ENCODE measurements at places on chromosomes 1 and 21.
A peak's percentile ranks its signal among the peaks of the same experiment; 100 is the strongest.

DNA sequence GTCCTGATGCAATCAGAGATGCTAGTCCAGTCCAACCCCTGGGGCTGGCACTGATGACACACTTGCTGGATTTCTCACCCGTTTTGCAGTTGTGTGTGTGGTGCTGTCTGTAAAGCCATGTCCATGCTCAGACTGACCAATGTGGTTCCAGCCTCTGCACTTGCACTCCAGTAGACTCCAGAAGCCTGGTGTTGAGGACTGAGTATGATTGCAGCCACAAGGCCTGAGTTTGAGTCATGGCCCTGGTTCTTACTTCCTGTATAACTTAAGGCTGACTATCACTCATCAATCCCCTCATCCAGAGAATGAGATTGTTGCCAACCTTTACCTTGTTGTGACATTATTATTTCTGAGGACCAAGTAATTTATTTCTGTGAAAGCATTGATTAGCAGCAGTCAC is 34.8 kb upstream of the IKBKE start:
- no peak for DNase-seq

- no peak for DNase-seq
Observed at GRCh38 chr1:155978325-155978972, at the start of gene ARHGEF2. Gene ARHGEF2 (minus strand): TSS chr1:155978547. CDS start chr1:155978427, 120 bp downstream.

GRCh38 chr1:174884038-174884437 is 115.7 kb upstream of the CACYBP start:
- DNase-seq = no peak

DNA sequence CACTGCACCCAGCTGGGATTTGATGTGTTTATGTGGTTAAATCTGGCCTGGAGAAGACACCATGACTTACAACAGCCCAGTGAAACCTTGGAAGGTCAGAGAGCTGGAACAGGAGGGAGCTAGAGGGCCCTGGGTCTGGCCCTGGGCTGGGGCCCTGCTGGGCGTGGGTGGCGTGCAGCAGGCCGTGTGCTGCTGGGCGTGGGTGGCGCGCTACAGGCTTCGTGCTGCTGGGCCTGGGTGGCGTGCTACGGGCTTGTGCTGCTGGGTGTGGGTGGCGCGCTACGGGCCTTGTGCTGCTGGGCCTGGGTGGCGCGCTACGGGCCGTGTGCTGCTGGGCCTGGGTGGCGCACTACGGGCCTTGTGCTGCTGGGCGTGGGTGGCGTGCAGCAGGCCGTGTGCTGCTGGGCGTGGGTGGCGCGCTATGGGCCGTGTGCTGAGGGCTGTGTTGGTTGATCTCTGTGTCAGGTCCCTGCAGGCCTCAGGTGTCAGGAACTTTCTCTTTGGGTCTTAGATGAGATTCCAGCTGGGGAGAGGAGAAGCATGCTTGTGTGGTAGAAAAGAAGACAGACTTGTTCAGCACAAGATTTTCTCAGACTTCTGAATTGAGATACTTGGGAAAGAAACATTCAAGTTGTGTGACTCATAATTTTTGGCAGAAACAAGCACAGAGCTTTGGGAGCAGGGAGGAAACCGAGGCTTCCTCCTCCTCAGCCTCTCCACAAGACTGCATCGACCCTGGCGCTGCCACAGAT is 66.0 kb downstream of the COL18A1 start:
- DNase-seq = peak; percentile 65

DNA sequence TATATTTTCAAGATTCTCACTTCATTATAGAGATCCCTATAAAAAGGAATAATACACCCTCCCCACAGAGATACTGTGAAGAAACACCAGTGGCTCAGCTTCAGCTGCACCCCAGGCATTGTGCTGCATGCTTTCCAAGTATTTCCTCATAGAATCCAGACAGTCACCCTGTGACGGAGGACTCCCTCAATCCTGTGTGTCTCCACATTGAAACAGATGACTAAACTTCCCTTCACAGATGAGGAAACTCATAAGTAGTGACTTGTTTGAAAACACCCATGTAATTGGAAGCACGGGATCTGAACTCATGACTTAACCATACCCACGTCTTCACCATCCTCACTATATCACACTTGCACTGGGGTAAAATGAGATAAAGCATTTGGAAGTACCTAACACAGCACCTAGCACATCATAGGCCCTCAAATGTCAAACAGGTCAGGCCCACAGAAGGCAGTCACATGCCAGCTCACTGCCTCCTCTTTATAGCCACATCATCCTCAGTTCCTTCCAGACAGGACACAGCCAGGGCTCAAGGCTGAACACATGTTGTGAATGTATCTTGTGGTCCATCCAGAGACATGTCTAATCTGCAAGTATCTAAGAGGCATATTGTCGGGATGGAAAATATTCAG is 55.2 kb downstream of the GPR161 start:
- DNase-seq = peak; percentile 71

GRCh38 chr1:114100148-114100547 is 53.5 kb downstream of the SYT6 start:
- no peak for DNase-seq

GRCh38 chr1:10232163-10232562 is 21.8 kb downstream of the KIF1B start:
- no peak for DNase-seq

DNA sequence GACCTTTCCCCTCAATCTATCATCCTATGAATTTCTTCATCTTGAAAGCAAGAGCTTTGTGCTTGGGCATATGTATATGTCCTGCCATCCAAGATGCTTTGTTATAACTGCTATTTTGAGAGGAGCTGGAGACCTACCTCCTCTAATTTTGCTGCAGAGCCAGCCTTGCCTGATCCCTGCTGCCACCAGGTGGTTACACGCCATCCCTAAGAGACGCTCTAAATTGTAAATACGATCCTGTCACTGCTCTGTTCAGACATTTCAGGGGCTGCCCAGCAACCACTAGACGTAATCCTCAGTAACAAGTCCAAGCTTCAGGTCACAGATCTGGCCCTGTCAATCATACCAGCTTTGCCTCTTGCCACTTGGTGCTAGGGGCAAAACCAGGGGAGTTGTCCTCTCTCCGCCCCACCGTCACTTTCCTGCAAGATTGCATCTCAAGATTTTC is 32.9 kb downstream of the GPA33 start:
- DNase-seq = no peak

GRCh38 chr1:47679301-47679791 is 241.5 kb downstream of the FOXD2 start:
- DNase-seq = no peak

DNA sequence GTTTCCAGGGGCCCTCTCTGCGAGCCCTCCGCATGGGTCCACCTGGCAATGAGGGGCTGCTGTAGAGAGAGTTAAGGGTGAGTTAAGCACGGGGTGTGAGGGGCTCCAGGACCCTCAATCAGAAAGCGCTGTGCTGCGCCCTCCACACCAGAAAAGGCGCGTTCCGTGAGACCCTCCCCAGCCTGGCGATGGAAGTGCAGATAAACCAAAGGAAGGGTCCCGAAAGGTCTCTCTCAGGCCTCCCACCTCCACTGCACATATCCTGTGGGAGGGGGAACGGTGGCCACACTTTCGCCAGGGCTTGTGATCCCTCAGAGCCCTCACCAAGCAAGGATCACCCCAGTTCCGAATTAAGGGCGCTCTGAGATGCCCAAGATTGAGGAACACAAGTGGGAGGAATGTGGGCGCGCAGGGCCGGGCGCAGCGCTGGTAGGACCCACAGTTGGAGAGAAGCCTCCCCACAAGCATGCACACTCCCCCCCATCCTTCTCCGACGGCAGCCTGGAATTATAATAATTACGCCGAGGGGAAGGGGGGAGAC is 1.1 kb downstream of the WNT3A start:
- no peak for DNase-seq

DNA sequence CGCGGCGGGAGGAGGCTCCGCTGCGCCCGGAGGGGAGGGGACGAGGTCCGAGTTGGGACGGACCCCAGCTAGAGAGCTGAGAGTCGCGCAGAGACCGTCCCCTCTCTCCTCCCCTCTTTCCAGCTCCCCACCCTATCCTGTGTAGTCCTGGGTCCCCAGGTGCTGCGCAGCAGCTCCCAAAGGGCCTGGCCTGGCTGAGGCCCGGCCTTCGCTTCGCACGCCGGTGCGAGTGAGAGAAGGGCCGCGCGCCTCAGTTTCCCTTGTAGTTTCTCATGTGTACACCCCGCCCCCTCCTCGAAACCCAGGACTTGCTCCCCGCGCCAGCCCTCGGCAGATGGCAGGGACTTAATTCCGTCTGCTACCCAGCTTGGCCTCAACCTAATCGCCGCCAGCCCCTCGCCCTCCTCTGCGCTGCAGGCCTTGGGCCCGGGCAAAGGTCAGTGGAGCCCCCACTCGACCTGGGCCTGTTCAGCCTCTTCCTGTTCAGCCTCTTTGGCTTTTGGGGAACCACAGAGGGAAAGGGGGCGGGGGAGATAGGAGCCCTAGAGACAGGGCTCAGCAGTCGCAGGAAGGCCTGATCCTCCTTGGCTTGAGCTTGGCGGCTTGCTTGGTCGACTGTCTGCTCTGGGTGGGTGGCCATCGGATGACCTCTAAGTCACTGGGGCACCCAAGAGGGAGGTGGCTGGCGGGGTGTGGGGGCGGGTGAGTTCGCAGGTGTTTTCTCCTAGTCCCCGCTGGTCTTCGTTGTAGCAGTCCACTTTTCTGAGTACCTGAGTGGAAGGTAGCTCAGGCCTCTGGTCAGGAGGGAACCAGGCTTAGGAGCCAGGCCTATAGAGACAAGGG is 1.0 kb downstream of the ZNF687 start:
- no peak for DNase-seq

All from AG09319 (cell line).